GM10248 (cell line): ENCODE measurements at places on chromosomes 3 and 15.

DNA sequence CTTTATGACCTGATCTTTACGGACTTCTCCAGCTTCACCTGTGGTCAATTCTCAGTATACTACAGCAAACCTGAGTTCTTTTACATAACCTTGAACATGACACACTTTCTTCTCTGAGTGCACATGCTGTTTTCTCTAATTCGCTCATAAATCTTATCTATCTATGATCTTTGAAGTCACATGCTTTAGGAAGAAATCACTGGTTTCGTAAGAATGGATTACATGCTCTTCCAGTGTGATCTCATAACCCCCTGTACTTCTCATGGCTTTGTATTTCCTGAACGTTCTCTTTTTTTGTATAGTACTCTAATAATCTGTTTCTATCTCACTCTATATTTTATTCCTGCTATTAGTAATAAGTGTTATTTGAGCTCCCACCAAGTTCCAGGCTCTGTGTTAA lies 1165.2 kb downstream of the TBL1XR1 start:
- no peak for DNase-seq

DNA sequence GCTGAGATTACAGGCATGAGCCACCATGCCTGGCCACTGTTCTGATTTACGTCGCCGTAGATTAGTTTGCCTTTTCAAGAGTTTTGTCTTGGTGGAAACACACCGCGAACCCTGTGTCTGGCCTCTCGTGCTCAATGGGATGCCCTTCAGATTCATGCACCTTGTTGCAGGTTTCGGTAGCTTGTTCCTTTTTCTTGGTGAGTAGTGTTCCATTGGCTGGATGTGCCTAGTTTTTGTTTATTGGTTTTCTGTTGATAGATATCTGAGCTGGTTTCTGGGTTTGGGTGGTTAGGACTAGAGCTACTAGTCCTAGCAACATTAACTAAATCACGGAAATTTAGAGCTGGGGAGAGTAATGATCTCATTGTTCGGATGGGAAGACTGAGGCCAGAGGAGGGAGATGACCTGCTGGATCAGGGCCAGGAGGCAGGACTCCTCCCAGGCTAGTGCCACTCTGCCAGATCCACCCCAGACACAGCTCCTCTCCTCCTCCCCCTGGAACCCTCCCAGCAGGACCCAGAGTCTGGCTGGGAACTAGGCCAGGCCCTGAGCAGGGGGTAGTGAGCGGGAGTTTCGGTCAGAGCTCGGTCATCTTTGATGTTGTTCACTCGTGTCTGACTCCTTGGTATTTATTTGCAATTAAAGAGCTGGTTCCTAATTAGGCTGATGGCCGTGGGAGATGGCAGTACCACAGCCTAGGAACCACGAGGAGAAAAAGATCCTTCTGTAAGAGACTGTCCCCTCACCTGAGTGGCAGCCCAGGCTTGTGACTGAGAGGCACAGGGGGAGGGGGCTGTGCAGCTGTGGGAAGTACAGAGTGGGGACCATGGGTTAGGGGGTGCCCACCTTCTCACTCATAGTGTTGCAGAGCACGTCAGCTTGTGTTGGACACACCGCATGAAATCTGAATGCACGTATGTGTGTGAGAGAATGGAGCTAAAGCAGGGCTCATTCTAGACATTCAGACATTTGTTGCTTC lies 73.4 kb downstream of the SMAD6 start:
- no peak for DNase-seq

DNA sequence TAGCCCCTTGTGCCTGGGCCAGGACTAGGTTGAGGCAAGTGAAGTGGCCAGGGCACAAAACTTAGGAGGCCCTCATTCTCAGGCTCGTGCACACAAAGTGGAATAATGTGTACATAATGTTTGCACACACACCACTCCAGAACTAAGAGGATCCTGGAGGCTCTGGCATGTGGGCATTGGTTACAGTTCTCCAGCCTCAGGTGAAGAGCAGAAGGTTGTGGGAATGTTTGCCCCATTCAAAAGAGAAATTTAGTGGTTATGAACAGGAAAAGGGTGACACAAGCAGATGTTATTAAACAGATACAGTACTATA lies 31.3 kb downstream of the ASB7 start:
- DNase-seq, result no peak

DNA sequence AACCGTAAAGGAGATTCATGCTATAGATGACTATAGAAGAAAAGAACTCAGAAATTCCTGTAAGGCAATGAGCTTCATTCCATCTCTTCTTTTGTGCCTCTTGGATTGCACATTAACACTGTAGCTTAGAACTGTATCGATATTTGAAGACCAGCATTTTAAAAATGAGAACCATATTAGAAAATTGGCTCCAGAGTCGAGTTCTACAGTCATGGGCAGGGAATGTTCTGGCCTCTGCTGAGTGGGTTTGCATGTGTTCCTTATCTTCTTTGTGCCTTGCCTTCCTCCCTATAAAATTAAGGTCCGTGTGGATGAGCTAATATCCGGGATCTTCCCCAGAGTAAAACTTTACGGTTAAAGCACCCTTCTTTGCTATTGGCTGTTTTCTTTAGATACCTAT lies 77.4 kb upstream of the PLCL2 start:
- DNase-seq, result no peak

DNA sequence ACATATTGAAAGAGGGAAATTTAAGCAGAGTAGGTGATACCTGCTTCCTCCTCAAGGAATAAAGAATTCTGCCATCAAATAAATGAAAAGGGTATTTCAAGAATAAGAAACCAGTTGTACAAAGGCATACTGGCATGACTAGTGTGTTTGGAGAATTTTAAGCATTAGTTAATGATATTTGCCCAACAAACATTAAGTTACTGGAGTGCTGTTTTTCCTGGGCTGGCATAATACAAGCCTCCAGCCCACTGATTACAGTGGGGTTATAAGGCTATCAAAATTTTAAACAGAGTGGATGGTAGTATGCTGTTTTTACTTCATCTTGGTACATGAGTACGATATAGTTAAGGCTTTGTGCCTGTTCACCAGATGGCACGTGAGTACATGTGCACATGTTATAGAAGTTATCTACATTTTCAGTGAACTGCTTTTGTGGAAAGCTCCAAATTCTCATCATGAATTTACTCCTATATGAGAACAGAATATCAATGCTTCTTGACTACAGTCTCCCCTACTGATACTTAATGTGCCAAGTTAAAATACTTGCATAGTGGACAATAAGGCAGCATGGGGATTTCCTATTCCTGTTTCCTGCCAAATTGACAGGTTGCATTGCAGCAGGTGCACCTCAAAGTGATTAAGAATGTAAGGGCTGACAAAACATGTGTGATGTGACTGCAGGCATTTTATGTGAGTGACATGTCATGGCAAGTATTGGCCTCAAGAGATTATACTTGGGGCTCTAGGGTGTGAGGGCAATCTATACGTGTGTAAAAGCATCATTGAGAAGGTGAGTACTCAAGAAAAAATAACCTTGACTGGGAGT lies 14.9 kb downstream of the NAALADL2 start:
- DNase-seq, result no peak

DNA sequence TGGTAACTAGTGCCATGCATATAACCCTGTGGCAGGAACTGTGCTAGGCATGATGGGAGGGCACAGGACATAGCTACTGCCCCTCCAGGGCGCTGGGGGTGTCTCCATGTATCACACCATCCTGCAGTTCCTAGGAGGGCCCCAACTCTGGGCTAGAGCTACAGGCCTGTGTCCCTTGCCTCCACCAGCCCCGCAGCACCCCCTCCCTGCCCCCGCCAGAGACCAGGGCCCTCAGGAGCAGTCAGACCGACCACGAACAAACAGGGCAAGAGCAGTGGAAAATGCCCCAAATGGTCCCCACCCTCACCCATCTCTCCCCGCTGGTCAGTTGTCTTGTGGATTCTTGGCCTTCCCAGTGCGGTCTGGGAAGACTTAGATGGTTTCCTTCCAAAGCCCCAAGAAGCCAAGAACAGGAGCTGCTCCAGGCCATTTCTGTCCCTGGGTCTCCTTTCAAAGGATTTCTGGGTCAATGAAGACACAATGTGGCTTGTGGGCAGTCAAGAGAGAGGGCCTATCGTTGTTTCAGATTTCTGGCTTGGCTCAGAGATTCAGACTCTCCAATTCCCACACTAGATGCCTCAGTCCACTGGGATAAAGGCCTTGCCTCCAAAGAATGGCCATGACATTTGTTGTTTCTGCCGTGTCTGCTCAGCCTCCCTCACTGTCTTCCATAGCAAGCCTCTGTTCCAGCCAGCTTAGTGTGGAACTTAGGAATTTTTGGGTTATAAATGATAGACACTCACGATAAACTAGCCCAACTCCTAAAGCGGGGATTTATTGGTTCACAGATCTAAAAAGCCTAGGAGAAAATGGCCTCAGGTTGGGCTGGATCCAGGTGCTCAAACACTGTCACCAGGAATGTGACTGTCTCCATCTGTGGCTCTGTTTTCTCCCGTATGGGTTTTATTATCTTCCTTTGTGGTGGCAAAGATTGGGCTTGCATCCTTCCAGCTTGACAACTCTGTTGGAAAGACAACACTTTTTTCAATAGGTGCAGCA lies 80.6 kb downstream of the LSM3 start:
- DNase-seq, result no peak

DNA sequence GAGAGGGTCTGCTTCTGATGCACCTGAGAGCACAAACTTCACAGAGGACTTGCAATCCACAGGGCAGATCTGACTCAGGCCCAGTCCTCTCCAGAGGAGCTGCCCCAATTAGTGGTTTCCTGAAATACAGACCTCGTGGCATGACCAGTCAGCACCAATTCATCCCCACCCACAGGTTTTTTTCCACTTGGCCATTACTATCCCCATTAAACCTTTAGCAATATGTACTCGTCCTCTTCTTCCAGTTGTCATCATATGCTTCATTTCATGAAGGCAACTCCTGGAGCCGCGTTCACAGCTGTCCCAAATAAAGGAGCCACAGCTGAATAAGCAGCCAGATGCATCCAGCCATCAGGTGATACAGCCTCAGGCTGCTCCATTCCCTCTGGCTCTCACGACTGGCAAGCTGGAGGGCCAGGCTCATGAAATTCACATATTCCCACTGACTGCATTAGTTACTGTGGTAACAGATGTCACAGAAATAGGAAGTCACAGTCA lies 163.1 kb downstream of the FMN1 start:
- no peak for DNase-seq

DNA sequence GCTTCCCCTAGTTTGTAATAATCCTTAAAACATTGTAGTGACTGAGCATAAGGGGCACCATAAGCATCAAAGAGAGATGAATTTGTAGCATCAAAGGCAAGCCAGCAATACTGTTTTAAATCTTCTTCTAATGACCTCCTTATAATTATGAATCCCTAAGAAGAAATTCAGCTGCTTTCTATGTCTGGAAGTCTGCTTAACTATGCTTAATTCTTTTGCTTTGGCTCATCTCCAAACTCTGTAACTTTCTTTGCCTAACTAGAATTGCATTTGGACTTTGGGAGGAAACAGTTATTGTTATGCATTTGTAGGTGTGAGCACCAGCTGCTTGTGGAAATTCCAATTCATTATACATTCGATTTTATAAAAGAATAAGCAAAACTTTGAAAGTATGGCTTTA lies 117.7 kb upstream of the SPATA16 start:
- DNase-seq, result no peak

DNA sequence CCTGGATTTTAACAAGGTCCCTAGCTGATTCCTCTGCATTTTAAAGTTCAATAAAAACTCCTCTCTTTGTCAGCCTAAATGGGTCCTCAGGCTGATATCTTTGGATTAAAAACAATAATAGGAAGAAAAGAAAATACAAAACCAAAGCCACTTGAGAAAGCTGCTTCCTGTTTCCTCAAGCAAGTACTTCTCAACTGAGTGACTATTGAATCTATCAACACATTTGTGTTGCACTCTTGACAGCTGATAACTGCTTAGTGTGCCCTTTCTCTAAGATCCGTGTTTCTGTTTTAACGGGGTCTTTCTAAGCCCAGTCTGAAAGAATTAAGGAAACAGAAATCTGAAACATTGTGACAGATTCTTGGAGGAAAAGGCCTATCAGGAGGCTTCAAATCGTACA lies 410.7 kb downstream of the GRM7 start:
- DNase-seq, result no peak

DNA sequence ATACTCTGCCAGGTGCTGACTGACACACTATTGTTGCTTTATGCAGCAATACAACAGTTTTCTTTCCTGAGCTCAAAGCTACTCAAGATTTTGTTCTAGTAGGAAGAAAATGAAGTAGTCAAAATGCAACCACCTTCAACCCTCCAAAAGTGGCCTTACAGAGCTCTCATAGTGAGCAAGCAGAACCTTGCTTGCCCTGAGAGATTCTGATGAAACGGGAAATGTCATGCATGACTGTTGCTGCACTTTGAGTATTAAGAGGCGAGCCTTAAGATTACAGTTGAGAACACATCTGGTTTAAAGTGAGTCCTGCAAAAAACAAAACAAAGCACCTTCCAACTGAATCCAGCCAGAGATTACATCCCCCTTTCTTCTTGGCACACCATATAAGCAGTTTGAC lies 29.7 kb downstream of the MINDY4B start:
- DNase-seq, result no peak

DNA sequence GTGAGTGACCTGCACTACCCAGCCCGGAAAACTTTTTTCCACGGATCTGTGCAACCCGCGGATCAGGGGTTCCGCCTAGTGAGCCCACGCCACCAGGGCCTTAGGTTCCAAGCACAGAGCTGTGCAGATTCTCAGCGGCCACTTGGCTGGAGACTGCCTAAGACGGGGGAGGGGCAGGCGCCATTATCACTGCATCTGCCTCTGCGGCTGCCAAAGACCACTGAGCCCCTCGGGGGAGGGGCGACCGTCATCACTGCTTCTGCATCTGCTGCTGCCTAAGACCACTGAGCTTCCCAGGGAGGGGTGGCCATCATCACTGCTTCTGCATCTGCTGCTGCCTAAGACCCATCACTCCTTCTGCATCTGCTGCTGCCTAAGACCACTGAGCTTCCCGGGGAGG lies 460.2 kb downstream of the OCA2 start:
- DNase-seq, result no peak

GRCh38 chr15:42919799-42920518 lies 619 bp downstream of the TTBK2 start:
- no peak for DNase-seq

DNA sequence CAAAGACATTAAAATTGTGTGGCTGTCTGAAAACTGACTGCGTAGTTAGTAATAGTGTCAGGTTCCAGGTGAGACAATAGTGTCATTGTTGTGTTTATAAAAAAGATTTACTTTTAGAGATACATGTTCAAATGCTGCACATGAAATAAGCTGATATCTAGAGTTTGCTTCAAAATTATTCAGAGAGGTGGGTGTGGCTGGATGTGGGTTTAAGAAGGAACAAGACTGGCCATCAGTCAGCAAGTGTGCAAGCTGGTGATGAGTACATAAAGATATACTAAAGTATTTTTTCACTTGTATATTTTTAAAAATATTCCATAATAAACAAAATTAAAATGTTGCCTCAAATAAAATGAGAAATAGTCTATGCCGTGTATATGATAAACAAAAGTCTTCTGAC lies 190.6 kb downstream of the ARRDC4 start:
- no peak for DNase-seq

- DNase-seq, result peak; percentile 68
Observed at GRCh38 chr3:58111513-58112184, 99.1 kb downstream of the DNASE1L3 start.

- no peak for DNase-seq
Observed at GRCh38 chr3:188904670-188905069, 267.1 kb upstream of the TPRG1 start.

- no peak for DNase-seq
Observed at GRCh38 chr3:135812057-135812456, 153.5 kb upstream of the PPP2R3A start.
